ENCODE measurements at places on chromosomes 13 and 19.

DNA sequence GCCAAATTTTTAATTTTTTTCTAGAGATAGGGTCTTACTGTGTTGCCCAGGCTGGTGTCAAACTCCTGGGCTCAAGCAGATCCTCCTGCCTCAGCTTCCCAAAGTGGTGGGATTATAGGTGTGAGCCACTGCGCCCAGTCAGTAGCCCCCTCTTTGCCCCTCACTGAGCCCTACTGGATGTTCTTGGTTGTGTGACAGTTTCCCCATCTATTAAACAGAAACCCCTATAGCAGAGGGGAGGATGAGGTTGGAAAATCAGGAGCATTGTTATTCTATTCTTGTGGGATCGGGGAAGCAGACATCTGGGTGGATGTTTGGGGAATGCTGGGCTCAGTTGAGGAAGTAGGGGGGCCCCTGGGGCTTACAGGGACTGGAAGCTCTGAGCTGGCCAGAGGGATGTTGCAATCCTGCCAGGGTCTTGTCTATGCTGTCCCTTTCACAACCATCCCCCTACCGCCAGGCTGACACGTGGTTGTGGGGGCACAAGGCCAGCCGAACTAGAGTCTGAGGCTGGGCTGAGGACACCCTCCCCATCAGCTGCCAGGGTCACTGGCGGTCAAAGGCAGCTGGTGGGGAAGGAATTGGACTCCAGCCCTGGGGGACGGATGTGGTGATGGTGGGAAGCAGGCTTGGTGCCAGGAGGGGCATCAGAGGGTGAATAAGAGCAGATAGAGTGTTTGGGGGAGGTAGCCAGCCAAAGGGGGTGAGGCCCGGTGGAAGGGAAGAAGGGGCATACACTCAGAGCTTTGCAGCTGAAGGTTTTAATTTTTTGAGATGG is 10.9 kb downstream of the APOC1 start:
- DNase-seq, result no peak

DNA sequence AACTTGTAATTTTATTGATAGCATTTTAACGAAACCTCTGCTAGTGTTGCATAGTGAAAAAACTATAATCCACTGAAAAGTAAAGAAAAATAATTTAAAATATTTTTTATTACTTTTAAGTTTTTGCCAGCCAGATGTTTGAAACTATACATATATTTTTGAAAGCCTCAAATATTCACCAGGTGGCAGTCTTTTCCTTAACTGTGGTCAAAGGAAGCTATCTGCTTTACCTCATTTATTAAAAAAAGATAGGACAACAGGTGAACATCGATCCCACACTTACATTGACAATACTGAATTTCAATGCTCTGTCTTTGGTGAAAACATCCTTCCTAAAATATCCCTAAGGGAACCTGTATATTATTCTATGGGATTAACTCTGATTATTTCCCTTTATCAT is 100.5 kb downstream of the TRPC4 start:
- DNase-seq, result peak; percentile 17

GRCh38 chr13:26989957-26990713 is 181.5 kb downstream of the USP12 start:
- DNase-seq, result no peak

DNA sequence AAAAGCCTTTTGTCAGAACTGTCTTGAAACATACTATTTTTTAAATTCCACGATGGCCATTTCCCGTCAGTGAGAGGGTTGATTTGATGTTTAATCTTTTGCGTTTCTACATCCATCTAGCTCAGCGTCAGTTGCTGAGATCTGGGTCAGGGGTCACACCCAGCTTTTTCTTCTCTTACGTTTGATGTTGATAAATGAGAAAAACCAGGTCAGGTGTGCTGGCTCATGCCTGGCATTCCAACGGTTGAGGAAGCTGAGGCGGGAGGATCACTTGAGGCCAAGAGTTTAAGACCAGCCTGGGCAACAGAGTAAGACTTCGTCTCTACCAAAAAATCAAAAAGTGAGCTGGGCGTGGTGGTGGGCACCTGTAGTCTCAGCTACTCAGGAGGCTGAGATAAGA is 168.9 kb downstream of the PTPRS start:
- no peak for DNase-seq

GRCh38 chr13:114122591-114123211 is 9.7 kb downstream of the RASA3 start:
- no peak for DNase-seq

GRCh38 chr19:41876847-41877832 is at the start of gene CD79A:
TSS of gene CD79A (plus strand) at chr19:41877279. CDS start at chr19:41877305, 26 bp downstream.
- no peak for DNase-seq

DNA sequence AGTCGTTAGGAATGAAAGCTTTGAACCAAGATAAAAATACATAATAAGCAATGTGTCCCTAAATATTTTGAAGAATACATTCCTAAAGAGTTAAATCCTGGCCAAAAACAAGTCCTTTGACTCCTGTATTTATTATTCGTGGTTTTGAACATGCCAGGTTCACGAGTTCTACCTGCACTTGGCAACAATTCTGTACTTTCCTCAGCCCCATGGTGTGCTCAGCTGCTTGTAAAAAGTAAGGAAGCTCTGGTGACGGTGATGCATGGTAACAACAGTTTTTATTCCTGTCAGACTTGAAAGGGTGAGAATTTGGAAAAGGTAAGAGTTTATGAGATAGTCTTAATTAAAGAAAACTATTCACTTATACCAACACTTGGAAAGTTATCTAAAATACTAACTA is 95.0 kb upstream of the KLF12 start:
- DNase-seq, result no peak

DNA sequence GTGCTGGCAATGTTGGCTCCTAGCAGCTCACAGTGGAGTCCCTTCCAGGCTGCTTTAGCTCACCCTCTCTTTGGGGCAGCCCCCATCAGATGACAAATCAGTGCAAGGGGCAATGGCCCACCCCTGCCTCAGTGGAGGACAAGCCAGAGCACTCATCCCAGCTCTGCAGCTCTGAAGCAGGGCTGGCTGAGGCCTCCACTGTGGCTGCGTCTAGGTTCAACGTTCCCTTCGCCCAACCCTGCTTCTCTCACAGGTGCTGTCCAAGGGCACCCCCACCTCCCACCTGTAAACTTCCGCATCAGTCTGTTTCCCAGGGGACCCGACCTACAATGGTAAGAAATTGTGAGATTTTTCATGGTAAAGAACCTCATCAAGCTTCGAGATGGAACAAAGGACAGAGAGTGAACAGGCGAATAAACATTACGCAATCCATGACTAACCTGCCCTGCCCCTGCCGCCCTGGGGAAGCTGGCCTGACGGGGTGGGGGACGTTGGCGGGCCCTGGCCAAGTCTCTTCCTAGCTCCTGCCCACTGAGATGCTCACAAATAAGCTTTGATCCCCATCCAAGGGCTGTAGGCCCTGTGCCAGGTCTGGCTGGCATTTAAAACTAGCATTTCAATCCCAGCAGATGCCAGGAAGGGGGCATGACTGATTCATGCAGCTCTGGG is 40.5 kb downstream of the DZIP1 start:
- peak; percentile 87 for DNase-seq

- no peak for DNase-seq
Observed at GRCh38 chr13:111184458-111185401, 69.6 kb downstream of the ARHGEF7 start.

DNA sequence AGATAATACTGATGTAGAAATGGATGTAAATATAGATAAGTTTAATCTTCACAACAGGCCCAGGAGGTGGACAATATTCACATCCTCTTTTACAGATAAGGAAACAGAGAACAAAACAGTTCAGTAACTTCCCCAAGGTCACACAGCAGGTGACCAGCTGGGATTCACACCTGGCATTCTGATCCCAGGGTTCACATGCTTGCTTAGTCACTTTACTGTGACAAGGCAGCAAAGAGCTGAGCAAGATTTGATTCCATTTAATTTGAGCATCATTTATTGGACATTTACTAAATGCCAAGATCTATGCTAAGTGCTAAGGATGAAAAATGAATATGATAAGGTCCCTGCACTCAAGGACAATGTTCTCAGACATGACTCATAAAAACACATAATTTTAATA is 94.1 kb upstream of the STARD13 start:
- DNase-seq, result no peak
